ENCODE measurements at places on chromosomes 2 and 18. TPM values are rescaled to one million over a fixed set of nuclear protein-coding genes. Genes with fewer than 3 reads are reported as not detected.
A peak's percentile ranks its signal among the peaks of the same experiment; 100 is the strongest.

DNA sequence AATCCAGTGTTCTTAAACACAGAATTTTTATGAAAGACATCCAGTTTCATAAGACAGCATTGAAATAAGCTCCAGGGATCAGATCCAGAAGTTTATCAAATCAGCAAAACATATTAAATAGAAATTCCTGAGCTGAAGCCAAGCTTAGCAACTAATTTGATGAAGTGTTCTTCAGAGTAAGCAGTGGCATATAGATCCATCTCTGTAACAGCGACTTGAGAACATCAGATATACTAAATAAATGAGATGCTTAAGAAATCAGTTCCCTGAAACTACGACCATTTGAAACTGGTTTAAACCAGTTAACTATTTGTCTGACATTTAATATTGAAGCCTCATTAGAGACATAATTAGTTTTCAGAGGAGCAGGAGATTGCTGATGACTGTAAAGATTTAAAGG lies 34.1 kb downstream of the PPP1R1C start:
- H3K27me3 ChIP-seq: no peaks in the 10 kb centered on the region
- no peaks in the 10 kb centered on the region for H3K4me1 ChIP-seq
- H3K4me3 ChIP-seq: no peak overlapping the region
- H3K36me3 ChIP-seq: no peaks in the 10 kb centered on the region
- no peak overlapping the region for H3K27ac ChIP-seq

DNA sequence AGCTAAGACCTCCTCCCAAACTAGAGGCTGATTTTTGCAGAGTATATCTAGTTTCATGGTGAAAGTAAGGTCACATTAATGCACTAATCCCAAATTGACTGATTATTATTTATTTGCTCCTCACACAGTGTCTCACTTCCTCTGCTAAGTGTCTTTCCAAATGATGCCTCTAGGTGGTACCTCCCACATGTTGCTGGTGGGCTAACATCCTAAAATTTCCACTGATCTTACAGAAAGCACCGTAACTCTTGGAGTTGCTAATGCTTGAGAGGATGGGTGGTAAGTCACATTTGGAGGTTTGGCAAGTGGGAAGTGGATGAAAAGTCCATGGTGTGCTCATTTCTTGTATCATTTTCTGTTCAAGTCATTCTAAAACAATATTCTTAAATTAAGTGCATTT lies 428.7 kb upstream of the GYPC start:
- no peak for DNase-seq
- H3K4me3 ChIP-seq: no peak overlapping the region
- H3K36me3 ChIP-seq: no peaks in the 10 kb centered on the region
- H3K4me1 ChIP-seq: no peaks in the 10 kb centered on the region
- no peaks in the 10 kb centered on the region for H3K27me3 ChIP-seq
- H3K27ac ChIP-seq: no peak overlapping the region

DNA sequence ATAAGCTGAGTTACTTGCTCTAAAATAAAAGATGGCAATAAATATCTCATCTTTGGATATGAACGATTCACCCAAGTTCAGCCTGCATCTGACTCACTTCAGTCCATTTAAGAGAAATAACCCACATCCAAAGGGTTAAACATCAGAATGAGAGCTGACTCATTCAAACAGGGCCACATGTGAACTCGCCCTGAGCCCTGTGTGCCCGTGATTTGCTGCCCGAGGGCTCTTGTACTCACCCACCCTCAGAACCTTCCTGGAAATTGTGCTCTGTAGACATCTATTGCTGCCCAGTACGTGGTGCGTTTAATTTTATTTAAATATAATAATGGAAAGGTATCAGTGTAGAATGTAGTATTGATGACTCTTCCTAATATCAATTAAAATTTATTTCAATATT lies 66.9 kb upstream of the RBM44 start:
- peaks cover 6% of the 10 kb centered on the region for H3K4me1 ChIP-seq
- DNase-seq: no peak
- H3K36me3 ChIP-seq: no peaks in the 10 kb centered on the region
- H3K27me3 ChIP-seq: no peaks in the 10 kb centered on the region

DNA sequence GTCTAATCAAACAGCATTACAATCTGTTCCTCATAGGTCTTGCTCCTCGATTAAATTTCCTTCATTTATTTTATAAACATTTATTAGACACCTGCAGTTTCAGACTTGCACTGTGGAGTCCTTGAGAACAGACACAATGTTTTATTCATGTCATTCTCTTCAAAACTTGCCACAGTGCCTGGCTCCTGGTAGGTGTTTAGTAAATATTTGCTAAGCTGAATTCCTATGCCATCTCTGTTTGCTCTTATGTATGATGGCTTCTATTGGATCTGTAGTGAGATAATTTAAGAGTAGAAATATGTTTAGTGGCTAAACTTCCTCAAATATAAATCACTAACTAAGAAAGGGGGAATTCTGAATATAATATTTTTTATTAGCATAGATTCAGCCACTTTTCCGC lies 61.4 kb downstream of the LRATD1 start:
- no peaks in the 10 kb centered on the region for H3K36me3 ChIP-seq
- no peak overlapping the region for H3K27ac ChIP-seq
- DNase-seq: no peak
- H3K4me3 ChIP-seq: no peak overlapping the region
- H3K4me1 ChIP-seq: no peaks in the 10 kb centered on the region
- H3K27me3 ChIP-seq: no peaks in the 10 kb centered on the region

- no peaks in the 10 kb centered on the region for H3K27me3 ChIP-seq
- H3K4me1 ChIP-seq: no peaks in the 10 kb centered on the region
- H3K27ac ChIP-seq: no peak overlapping the region
- H3K36me3 ChIP-seq: no peaks in the 10 kb centered on the region
These were observed 64.0 kb upstream of the CABLES1 start for GRCh38 chr18:23071285-23071684.

GRCh38 chr2:192687015-192687414 lies 492.3 kb upstream of the TMEFF2 start:
- no peaks in the 10 kb centered on the region for H3K36me3 ChIP-seq
- no peak overlapping the region for H3K4me3 ChIP-seq
- no peak overlapping the region for H3K27ac ChIP-seq
- H3K27me3 ChIP-seq: no peaks in the 10 kb centered on the region
- no peak for DNase-seq
- H3K4me1 ChIP-seq: no peaks in the 10 kb centered on the region

DNA sequence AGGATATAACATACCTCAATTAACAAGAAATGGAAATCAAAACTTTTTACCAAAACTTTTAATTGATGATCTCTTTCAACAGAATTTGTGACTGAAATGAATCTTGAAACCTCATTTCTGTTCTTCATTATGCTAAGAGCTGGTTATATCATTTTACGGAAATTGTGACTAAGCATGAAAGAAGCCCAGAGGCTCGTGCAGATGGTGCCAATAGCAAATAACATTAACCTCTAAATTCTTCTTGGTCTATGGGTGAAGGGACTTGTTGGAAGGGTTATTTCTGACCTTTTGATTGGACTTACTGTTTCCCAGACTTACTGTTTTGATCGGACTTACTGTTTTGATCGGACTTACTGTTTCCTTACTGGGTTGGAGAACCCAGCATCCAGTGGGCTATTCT lies 435.6 kb downstream of the TDRD15 start:
- H3K36me3 ChIP-seq: no peaks in the 10 kb centered on the region
- H3K27ac ChIP-seq: no peak overlapping the region
- no peaks in the 10 kb centered on the region for H3K27me3 ChIP-seq
- no peak for DNase-seq
- H3K4me3 ChIP-seq: no peak overlapping the region

GRCh38 chr2:3533836-3534235 lies 14.5 kb upstream of the ADI1 start:
- H3K27ac ChIP-seq: no peak overlapping the region
- H3K36me3 ChIP-seq: no peaks in the 10 kb centered on the region
- no peak overlapping the region for H3K4me3 ChIP-seq
- H3K27me3 ChIP-seq: no peaks in the 10 kb centered on the region

GRCh38 chr18:58997811-58998337 lies 133.2 kb downstream of the ZNF532 start:
- H3K4me3 ChIP-seq: no peak overlapping the region
- peak; percentile 82 for DNase-seq
- no peaks in the 10 kb centered on the region for H3K36me3 ChIP-seq
- H3K27ac ChIP-seq: peak overlapping the region; percentile 87
- H3K27me3 ChIP-seq: no peaks in the 10 kb centered on the region
- H3K4me1 ChIP-seq: peaks cover 2% of the 10 kb centered on the region

GRCh38 chr2:41933585-41934320 lies 114.1 kb upstream of the PKDCC start:
- no peaks in the 10 kb centered on the region for H3K27me3 ChIP-seq
- H3K4me3 ChIP-seq: no peak overlapping the region
- DNase-seq: no peak
- H3K36me3 ChIP-seq: no peaks in the 10 kb centered on the region
- H3K4me1 ChIP-seq: peaks cover 8% of the 10 kb centered on the region
- no peak overlapping the region for H3K27ac ChIP-seq

DNA sequence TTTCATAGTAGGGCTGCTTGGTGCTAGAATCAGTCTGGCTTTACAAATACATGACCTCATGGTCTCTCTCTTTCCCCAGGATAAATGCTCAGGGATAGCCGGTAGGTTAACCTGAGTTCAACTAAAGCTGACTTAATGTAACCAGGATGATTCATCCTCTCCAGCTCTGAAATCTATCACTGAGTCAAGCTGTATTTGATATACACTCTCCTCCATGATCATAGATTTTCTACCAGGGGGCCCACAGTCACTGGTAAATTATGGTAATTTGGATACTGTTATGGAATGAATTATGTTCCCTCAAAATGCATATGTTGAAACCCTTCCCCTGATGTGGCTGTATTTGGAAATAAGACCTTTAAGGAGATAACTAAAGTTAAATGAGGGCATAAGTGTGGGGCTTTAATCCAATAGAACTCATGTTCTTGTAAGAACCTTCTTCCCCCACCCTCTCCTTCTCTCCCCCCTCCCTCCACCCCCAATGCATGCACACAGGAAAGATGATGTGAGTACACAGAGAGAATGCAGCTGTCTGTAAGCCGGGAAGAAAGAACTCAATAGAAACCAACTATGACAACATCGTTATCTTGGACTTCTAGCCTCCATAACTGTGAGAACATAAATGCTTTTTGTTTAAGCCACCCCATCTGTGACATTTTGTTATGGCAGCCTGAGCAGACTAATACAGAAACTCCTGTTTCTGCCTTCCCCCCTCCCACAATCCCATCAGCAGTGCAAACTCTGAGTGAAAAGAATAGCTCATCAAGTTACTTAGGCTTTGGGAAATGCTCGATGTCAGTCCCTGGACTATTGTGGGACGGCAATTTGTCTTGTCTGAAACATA lies 134.9 kb upstream of the KYNU start:
- no peaks in the 10 kb centered on the region for H3K36me3 ChIP-seq
- no peak for DNase-seq
- H3K4me1 ChIP-seq: no peaks in the 10 kb centered on the region
- H3K27me3 ChIP-seq: no peaks in the 10 kb centered on the region
- no peak overlapping the region for H3K27ac ChIP-seq

DNA sequence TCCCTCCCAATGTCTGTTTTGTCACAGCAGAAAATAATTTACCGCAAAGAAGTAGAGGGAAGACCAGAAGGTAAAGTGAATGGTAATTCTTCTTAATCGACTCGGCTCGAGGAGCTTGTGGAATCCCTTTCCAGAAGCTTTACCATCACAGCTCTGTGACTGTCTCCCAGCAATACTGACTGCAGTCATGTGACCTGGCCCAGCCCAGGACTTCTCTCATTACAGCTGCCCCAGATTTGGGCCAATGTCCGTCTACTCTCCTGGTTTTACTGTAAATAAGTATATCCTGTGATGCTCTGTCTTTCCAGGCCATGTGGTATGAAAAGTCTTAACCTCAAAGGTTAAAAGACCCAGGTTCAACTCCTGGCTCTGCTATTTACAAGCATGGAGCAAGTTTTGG lies 18.9 kb upstream of the ELOA2 start:
- no peaks in the 10 kb centered on the region for H3K36me3 ChIP-seq
- H3K4me3 ChIP-seq: no peak overlapping the region
- H3K4me1 ChIP-seq: no peaks in the 10 kb centered on the region
- DNase-seq: no peak
- H3K27ac ChIP-seq: no peak overlapping the region

DNA sequence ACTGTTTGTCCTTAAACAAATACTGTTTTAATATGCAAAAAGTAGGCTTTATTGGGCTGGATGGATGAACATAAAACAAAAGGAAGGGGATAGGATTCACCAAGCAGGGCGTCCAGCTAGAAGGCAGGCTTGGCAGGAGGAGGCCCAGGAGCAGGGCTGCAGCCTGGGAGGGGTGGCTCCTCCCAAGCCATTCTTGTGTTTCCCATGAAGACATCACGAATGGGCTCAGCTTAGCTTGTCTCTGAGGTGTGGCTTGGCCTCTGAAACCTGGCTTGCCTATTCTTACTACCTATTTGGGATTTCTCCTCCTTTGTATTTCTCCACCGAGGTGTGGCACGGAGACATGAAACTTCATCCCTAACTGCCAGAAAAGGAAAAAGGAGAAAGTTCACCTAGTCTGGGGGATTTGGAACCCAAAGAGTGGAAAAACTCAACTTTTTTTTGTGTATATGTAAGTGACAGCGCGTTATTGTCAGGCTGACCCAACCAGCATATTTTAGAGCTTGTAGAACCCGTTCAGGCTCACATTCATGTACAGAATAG lies 481.9 kb upstream of the SPRED2 start:
- H3K27me3 ChIP-seq: no peaks in the 10 kb centered on the region
- H3K4me1 ChIP-seq: no peaks in the 10 kb centered on the region
- H3K4me3 ChIP-seq: no peak overlapping the region
- no peak overlapping the region for H3K27ac ChIP-seq
- no peak for DNase-seq

DNA sequence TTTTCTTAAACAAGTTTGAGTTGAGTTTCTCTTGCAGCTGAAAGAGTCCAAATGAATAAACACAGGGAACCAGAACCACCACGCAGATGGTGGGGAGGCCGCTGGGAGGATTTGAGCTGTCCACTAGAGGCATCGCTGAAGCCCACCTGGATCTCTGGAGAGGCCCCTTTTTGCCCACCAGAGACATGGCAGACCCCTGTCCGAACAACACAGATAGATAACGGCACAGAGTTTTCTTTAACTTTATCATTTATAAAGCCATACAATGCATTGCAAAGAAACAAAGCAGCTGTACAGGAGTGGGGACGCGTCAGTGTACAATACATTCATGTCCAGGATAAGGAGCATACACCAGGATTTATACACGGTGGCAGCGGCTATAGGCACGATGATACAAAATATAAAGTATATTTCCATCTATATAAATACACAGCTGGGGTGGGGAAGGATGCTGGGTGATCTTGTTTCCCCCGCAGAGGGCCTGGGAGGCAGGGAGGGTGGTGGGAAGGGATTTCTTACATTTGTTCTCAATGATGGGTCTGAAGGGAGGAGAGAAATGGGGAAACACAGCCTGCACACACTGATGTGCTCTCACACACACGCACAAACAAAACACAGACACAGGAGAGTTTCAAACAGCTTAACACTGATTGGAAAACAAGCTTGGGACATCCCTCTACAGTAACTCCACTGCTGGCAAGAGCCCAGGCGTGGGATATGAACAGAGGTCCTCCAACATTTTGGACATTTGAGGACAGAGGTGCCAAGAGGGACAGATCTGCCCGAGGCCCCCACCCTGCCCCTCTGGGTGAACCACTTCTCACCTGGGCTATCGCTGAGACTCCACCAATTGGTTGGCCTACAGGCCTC lies 203.0 kb downstream of the TNS1 start:
- H3K27ac ChIP-seq: no peak overlapping the region
- H3K4me3 ChIP-seq: no peak overlapping the region
- H3K4me1 ChIP-seq: no peaks in the 10 kb centered on the region

GRCh38 chr2:223528036-223528435 lies 74.1 kb downstream of the SCG2 start:
- no peaks in the 10 kb centered on the region for H3K4me1 ChIP-seq
- H3K4me3 ChIP-seq: no peak overlapping the region
- no peak for DNase-seq

Gene ABCG5
- not detected for total RNA-seq

Gene RSAD2
- 8.9 TPM for total RNA-seq

Gene SP140
- 2.7 TPM for total RNA-seq

Gene SPP2
- total RNA-seq: not detected

Gene CAB39
- total RNA-seq: 81.1 TPM

Gene RGPD4
- total RNA-seq: 0.33 TPM
